Activated CD8-positive, alpha-beta memory T cell treated with anti-CD3 and anti-CD28 coated beads for 1 hour (primary cell): ENCODE measurements at places on chromosomes 4 and X.

- DNase-seq = no peak
Measured at GRCh38 chrX:150753357-150753756, 60.2 kb downstream of the MTMR1 start.

DNA sequence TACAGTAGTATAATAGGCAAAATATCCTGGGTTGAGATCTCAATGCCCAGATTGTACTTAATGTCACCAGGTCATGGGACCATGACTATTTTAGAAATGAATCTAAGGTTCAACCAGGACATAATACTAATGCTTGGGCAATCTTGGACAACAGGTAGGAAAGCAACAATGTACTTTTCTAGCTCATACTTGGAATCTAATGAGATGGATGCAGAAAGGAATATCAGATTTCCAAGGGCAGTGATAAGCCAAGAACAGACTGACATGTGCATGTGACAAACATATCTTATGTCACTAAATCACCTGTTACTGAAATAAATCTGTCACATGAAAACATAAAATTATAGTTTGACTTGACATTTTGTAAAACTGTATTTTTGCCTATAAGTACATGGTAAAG, 51.1 kb downstream of the RPS6KA3 start:
- no peak for DNase-seq

DNA sequence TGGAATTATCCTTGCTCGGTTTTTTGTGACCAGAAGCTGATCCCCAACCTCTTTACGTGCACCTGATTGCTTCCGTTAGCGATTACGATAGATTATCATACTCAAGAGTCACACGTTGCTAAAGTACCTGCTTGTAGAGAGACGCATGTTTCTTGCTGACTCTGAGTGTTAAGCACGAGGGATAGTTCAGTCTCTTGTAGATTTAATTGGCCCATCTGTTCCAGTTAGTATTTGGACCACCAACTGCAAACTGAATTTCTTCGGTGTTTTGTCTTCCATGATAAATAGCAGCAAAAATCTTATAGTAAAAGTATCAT, 516 bp upstream of the COX18 start:
- DNase-seq = no peak

DNA sequence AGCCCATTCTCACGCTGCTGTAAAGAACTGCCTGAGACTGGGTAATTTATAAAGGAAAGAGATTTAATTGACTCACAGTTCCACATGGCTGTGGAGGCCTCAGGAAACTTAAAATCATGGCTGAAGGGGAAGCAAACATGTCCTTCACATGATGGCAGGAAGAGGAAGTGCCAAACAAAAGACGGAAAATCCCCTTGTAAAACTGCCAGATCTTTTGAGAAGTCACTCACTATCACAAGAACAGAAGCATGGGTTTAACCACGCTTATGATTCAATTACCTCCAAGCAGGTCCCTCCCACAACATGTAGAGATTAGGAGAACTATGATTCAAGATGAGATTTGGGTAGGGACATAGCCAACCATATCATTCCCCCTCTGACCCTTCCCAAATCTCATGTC, 335.5 kb downstream of the IL15 start:
- DNase-seq = no peak
